CD4-positive, alpha-beta T cell treated with Interleukin-15 for 4 hours (primary cell): ENCODE measurements at places on chromosomes 3 and 15.
A peak's percentile ranks its signal among the peaks of the same experiment; 100 is the strongest.

DNA sequence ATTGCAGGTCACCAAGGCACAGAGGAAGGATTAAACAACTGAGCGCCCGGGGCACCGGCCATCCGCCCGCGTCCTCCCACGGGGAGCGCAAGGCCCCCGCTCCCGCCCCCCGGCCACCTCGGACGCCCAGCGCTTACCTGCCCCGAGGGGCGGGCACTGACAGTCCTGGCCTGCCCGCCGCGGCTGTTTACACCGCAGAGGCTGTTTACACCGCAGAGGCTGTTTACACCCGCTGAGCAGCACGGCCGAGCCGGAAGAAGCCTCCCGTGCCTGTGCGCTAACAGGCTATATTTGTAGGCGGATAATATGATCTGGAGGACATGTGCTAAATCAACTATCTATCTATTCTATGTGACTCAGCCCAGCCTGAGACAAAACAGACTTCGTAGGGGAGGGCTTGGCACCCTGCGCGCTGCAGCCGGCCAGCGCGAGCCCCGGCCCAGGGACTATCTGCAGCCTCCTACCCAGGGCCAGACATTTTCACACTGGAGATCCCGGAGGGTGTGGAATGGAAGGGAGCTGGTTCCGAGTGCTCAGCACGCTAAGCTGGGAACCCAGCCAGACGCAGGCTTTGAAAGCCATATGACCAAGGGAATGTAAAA lies at the start of gene LRRC2:
TSS of gene LRRC2 (minus strand) at position 263 of the 602 bp plus-strand sequence. CDS start 14,711 bp downstream, outside the sequence.
- no peak for DNase-seq

- no peak for DNase-seq
Observed at GRCh38 chr3:111846039-111846438, 13.0 kb upstream of the PHLDB2 start.

DNA sequence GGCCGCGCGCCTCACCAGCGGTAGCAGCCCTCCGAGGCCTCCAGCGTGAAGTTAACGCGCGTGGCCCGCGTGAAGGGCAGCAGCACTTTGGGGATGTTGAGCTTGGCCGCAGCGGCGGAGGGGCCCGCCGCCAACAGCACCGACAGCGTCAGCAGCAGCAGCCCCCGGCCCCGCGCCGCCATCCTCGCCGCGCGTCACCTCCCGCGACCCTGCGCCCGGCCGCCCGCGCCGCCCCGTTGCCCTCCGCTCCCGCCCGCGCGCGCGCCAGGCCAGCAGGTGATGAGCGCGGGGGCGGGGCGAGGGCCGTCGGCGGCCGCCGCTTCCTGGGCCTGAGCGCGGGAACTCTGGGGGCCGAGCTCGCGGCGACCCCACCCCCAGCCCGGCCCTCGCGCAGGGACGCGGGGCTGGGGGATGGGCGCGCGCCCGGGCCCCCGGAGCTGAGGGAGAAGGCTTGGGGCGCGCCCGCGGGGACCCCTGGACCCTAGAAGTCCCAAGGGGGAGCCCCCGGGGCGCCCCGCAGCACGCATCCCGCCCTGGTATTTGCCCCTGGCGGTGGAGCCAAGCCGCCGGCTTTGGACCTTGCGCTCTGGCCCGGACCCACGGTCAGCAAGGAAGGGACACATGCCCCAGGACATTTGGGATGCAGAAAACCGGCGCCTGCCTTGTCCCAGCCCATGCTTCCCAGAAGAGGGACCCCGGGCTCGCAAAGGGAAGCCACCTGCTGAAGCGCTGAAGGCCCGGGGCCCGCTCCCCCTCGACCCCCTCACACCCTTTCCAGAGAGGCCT lies at the start of gene NUP210:
TSS of gene NUP210 (minus strand) at position 278 of the 786 bp plus-strand sequence. CDS start at position 182, 96 bp downstream.
- peak; percentile 30 for DNase-seq

GRCh38 chr3:8800016-8800415 lies 30.6 kb upstream of the OXTR start:
- DNase-seq = no peak

- DNase-seq = peak; percentile 83
Observed at GRCh38 chr3:48656061-48656840, 6.4 kb downstream of the CELSR3 start.

- DNase-seq = no peak
Observed at GRCh38 chr15:42094512-42094963, at the start of gene PLA2G4D. Gene PLA2G4D, minus strand, starts transcription at chr15:42094562. Its CDS starts 103 bp downstream, at chr15:42094459.

DNA sequence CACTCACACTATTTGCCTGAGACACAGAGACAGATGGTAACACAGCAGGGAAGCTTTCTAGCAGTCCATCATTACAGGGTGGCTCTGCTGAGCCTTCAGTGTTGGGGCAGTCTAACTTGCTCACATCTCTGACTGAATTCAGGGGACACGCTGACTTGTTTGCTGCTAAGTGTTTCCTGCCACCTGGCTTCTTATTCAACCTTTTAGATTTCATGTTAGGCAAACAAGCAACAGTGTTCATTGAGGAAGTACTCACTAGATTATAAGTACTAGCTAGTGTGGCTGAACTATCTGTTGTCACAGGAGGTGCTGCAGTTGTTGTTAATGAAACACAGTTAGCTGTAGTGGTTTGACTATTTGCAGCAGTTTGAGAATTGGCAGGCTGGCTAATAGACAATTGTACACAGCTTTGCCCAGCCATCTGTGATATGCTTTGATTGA lies 37.3 kb downstream of the USF3 start:
- no peak for DNase-seq

GRCh38 chr3:100260081-100260684 lies 609 bp upstream of the TBC1D23 start:
- no peak for DNase-seq

DNA sequence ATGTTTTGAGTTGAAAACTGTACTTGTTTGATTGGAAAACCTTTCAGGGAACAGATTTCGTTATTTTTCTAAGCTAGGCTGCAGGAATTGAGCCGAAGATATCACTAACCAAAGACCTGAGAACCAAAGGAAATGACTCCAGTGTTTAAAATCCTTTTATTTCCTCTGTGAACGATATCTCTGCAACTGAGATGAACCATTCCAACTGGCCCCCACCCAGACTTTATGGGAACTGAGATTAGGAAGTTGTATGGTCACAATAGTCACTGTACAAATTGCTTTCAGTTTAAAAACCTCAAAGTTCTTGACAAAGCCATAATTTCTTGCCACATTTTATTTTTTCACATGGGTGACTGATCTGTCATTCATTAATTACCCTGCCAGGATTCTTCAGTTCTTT lies 232.4 kb downstream of the RBMS3 start:
- DNase-seq = no peak

- no peak for DNase-seq
Observed at GRCh38 chr3:161156936-161157335, 51.8 kb upstream of the B3GALNT1 start.

GRCh38 chr3:83956431-83956830 lies 1002.4 kb upstream of the CADM2 start:
- DNase-seq = no peak

- no peak for DNase-seq
Observed at GRCh38 chr3:29335943-29336342, 55.1 kb downstream of the RBMS3 start.

- no peak for DNase-seq
Observed at GRCh38 chr3:171847133-171847532, 4.0 kb downstream of the TMEM212 start.

DNA sequence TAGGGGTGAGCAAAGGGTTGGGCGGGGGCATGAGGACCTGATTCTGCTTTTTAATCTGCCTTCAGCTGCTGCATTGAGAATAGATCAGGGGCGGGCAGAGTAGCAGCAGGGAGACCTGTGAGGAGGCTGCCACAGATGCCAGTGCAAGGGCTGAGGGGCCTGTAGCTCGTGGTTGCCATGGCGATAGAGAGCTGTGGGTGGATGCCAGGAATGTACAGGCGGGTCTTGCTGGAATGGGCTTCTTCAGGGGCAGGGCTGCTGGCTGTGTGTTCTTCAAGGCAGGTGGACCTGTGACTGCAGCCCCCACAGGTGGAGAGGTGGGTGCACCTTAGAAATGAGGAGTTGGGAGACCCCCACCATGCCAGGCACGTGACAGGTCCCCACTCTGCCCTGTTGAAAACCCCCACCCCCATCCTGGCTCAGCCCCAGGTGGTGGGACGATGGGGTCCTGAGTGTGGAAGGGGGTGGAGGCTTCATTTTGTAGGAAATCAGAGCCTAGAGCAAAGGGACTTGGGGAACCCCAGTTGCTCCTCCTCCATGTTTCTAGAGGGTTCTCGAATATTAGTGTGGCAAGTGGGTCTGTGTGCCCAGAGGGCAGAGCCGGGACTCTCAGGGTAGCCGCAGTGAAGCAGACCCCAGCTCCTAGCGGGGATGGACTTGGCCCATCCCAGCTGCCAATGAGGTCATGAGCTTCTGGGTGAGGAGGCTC lies 38.3 kb downstream of the SLC6A6 start:
- no peak for DNase-seq

DNA sequence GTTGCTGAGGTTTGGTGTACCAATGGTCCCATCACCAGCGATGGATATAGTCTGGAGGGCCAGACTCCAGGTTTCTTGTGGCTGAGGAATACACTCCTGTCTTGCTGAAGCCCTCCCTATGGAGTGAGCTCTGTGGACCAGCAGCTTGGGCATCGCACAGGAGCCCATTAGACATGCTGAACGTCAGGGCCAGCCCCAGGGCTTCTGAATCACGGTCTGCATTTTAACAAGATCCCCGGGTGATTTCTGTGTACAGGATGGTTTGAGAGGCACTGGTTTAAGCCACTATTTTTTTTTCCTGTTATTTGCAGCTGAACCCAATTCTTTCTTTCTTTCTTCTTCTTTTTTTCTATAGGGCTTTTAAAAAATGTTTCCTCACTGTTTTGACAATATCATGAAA lies 69.5 kb upstream of the XCR1 start:
- no peak for DNase-seq

DNA sequence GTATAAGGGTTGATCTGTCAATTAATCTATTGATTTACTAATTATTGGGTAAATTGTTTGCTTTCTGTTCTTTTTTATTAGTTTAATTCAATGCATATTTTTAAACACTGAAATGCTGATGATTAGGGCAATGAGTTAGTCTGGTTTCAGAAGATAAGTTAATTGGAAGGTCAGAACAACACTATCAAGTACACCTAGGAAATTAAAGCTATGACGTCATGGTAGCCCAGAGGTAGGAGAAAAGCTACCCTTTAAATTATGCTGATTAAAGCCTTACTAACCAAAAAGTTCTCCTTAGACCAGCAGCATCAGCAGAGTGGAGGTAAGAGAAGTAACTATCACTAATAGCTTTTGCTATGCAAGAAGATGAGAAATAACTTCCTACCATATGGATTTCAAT lies 770.4 kb upstream of the ARPP21 start:
- DNase-seq = no peak

- no peak for DNase-seq
Observed at GRCh38 chr3:17605032-17605431, 137.4 kb downstream of the TBC1D5 start.

DNA sequence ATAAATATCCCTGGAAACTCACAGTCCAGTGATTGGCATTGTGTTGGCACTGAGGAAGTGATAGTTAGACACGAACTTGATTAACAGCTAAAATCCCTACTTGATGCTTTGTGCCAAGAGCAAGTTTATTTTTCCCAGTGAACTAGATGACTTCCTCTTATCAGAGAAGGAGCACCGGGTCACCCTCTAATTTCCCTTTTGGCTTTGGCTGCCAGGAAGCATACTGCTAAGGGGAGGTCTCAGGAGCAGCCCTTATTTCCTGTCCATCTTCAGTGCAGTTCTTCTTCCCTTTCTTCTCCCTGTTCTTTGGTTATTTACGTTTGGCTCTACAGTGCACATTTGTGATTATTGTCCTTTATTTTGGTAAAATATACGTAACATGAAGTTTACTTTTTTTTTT lies 13.0 kb downstream of the FBLN2 start:
- no peak for DNase-seq

DNA sequence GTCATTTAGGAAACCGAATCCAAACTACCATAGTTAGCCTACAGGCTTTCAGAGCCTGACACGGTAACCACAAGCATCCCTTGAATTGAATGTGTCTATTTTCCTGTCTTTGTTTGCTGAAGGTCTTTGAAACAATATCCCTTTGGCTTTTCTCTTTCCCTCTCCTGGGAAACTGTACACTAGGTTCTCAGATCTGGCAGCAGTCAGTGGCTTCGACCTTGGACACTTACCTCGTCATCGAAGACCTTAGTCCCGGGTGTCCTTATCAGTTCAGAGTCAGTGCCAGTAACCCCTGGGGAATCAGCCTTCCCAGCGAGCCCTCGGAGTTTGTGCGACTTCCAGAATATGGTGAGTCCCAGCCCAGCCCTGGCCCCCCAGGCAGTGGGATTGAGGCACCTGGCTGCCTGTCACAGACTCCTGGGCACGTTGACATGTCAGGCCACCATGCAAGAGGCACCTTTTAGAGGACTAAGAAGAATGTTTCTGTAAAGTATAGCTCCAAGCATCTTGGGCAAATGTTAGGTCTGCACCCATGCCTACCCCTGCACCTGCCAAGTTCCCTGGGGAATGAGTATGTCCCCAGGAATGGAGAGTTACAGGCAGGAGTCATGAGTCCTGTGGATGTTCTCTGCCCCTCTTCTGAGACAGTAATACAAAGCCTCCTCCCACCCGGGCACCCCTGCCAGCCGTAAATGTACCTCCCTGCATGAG lies 30.4 kb upstream of the UMPS start:
- DNase-seq = no peak

DNA sequence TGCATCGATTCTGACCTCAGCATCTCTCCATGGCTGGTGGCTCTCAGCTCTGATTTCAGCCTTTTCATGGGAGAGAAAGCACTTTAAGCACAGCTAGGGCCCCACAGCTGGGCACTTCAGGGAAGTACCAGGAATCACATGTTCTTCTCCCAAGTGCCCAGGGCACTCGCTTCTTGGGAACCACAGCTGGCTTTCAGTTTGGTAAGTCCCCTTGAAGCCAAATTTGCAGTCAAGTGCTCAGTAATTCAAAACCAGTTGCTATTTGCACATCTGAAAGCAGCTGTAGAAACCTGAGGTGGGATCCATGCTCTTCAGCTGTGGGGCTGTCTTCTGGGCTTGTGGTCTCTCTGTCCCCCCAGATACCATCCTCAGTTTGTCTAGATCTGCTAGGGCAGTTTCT lies 12.8 kb downstream of the GABRA5 start:
- no peak for DNase-seq

DNA sequence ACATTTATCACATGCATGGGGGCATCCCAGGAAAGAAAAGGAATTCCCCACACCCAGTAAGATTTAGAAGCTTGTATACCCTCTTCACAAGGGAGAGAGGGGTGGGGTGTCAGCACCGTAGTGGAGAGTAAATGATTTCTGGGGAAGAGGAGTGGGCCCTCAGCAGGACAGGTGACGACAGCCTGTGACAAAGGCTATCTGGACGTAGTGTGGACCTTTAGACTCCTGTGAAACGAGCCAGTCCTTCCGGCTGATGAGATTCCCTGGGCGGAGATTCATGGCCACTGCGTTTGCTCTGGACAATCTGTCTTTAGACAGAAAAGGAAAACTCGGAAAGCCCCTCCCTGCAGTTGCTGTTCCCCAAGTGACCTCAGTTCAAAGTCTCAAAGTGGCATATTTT lies 1.7 kb upstream of the FAM3D start:
- DNase-seq = no peak

- no peak for DNase-seq
Observed at GRCh38 chr3:129313665-129314385, 35.2 kb downstream of the HMCES start.

DNA sequence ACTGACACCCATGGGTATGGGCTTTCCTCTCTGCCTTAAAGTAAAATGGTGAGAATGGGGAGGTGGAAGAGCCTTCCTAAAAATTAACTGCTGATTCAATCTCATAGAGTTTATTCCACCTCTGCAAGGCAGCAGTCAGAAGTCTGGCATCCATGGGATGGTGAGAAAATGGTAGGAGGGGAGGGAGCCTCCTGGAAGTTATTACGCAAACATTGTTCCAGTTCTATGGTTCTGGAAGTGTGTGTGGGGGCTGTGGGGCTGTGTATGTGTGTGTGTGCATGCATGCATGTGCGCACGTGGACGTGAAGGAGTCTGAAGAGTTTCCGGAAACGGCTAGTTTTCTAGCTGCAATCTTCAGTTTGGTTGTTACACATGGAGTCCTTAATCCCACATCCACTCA lies 177.6 kb downstream of the KCNAB1 start:
- DNase-seq = no peak
